Activated CD8-positive, alpha-beta T cell treated with anti-CD3 and anti-CD28 coated beads for 36 hours (primary cell): ENCODE measurements at places on chromosomes 2 and 18.

- H3K4me3 ChIP-seq, result no peak within 1 kb of the TSS
- H3K4me1 ChIP-seq, result peaks cover 5% of the 10 kb centered on the region
- H3K36me3 ChIP-seq, result no peaks in the 10 kb centered on the region
- no peaks in the 10 kb centered on the region for H3K27me3 ChIP-seq
- DNase-seq, result no peak
These were observed at the start of gene MAB21L4 for GRCh38 chr2:240895656-240896388. Gene MAB21L4, minus strand, starts transcription at chr2:240896156. Its CDS starts 159 bp downstream, at chr2:240895997.

- no peaks in the 10 kb centered on the region for H3K4me1 ChIP-seq
- DNase-seq, result no peak
- H3K27ac ChIP-seq, result no peak overlapping the region
- H3K4me3 ChIP-seq, result no peak overlapping the region
These were observed 453.7 kb downstream of the SLC4A3 start for GRCh38 chr2:220081171-220081570.

GRCh38 chr2:33530690-33531548, 54.5 kb downstream of the RASGRP3 start:
- DNase-seq, result no peak
- no peaks in the 10 kb centered on the region for H3K27me3 ChIP-seq
- H3K36me3 ChIP-seq, result no peaks in the 10 kb centered on the region
- H3K27ac ChIP-seq, result no peak overlapping the region
- H3K4me3 ChIP-seq, result no peak overlapping the region
- peaks cover 9% of the 10 kb centered on the region for H3K4me1 ChIP-seq

DNA sequence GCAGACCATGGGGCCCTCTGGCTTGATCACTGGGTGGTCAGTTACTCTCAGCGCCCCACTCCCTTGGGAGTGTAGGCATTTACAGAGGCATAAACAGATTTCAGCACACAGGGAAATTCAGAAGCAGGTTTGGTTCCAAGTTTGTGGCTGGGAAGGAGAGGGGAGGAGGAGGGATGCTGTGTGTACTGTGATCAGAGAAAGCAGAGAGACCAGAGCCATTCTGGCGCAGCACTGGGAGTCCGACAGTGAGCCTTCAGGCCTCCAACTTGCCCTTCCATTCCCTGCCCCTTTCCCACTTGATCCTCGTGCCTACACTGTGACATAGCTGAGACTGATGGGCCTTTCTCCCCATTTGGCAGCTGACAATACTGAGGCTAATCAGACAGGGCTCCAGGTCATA, 47.8 kb upstream of the LOXHD1 start:
- no peak overlapping the region for H3K4me3 ChIP-seq
- H3K4me1 ChIP-seq, result no peaks in the 10 kb centered on the region
- H3K36me3 ChIP-seq, result no peaks in the 10 kb centered on the region
- H3K27ac ChIP-seq, result no peak overlapping the region
- no peak for DNase-seq

GRCh38 chr2:142944721-142945120, 67.3 kb downstream of the KYNU start:
- H3K4me1 ChIP-seq, result no peaks in the 10 kb centered on the region
- no peak overlapping the region for H3K4me3 ChIP-seq
- H3K27me3 ChIP-seq, result peaks cover 4% of the 10 kb centered on the region
- H3K27ac ChIP-seq, result no peak overlapping the region
- H3K36me3 ChIP-seq, result no peaks in the 10 kb centered on the region

DNA sequence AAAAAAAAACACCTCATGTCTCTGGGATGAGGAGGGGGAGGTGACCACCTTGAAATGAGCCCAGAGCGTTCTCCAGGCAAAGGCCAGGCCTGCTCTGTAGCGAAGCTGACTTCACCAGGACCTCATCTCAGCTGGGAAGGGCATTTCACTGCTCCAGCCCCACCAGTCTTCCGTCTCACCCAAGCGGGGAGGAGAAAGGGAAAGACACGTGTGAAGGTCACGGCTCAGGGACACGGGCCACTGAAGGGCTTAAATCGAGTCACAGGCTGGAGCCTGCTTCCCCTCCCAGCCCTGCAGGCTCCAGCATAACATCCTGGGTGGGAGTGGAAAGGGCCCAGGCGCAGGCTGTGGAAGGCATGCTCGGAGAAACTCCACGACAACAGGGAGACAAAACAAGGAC, 18.1 kb downstream of the THAP4 start:
- H3K36me3 ChIP-seq, result peaks cover 40% of the 10 kb centered on the region
- no peaks in the 10 kb centered on the region for H3K27me3 ChIP-seq
- peaks cover 48% of the 10 kb centered on the region for H3K4me1 ChIP-seq
- H3K27ac ChIP-seq, result peak overlapping the region; percentile 93
- no peak overlapping the region for H3K4me3 ChIP-seq
- DNase-seq, result no peak

DNA sequence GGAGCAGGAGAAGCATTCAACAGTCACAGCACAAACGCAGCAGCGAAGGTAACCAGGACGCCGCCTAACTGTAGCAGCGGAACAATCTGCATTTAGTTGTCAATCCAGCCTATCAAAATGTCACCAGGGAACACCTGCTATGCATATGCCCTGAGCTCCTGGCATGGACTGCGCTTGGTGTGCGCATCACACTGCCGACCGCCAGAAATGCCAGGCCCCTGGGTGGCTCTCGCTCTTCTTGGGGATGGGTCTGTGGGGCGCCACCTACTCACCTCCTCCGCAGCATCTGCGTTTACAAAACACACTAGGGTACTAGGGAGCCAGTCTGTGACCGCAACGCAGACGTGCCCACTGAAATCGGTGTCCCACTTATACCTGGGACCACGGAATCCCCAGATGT, 31.7 kb downstream of the ZNF516 start:
- no peak overlapping the region for H3K27ac ChIP-seq
- H3K27me3 ChIP-seq, result no peaks in the 10 kb centered on the region

- DNase-seq, result peak; percentile 68
- peaks cover 41% of the 10 kb centered on the region for H3K36me3 ChIP-seq
- no peak overlapping the region for H3K27ac ChIP-seq
- peaks cover 22% of the 10 kb centered on the region for H3K4me1 ChIP-seq
- H3K4me3 ChIP-seq, result no peak overlapping the region
- no peaks in the 10 kb centered on the region for H3K27me3 ChIP-seq
These were observed 29.7 kb downstream of the NOL10 start for GRCh38 chr2:10659898-10660568.

DNA sequence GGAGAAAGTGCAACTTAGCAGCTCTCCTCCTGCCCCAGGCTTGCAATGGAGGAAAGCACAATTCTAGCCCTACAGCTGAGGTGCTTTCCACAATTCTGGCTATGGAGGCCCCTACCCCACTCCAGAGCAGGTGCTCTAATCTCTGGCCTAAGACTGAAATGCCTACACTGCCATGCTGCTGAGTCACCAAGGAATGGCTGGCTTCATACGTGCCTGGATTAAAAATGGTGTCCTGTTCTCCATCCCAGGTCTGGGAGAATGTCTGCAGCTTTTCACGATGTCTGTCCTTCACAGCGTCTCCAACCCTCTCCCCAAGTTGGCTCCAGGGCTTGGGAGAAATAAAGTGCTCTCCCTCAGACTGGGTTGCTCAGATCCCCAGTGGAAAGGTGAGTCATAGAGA, 48.5 kb downstream of the MBOAT2 start:
- peaks cover 10% of the 10 kb centered on the region for H3K27me3 ChIP-seq
- H3K4me1 ChIP-seq, result no peaks in the 10 kb centered on the region
- no peak overlapping the region for H3K27ac ChIP-seq
- H3K4me3 ChIP-seq, result no peak overlapping the region

GRCh38 chr2:72744049-72744448, 81.8 kb downstream of the EXOC6B start:
- H3K4me1 ChIP-seq, result no peaks in the 10 kb centered on the region
- no peak for DNase-seq
- H3K36me3 ChIP-seq, result no peaks in the 10 kb centered on the region

GRCh38 chr2:209624192-209624938, 147.3 kb upstream of the UNC80 start:
- DNase-seq, result no peak
- H3K36me3 ChIP-seq, result no peaks in the 10 kb centered on the region
- no peak overlapping the region for H3K27ac ChIP-seq

- H3K36me3 ChIP-seq, result peaks cover 2% of the 10 kb centered on the region
- no peak overlapping the region for H3K4me3 ChIP-seq
- peaks cover 8% of the 10 kb centered on the region for H3K4me1 ChIP-seq
These were observed 298.0 kb downstream of the ZNF407 start for GRCh38 chr18:74895686-74896085.

GRCh38 chr2:186605041-186605440, 15.2 kb downstream of the ITGAV start:
- H3K27ac ChIP-seq, result no peak overlapping the region
- no peaks in the 10 kb centered on the region for H3K4me1 ChIP-seq
- no peaks in the 10 kb centered on the region for H3K27me3 ChIP-seq
- no peak overlapping the region for H3K4me3 ChIP-seq

DNA sequence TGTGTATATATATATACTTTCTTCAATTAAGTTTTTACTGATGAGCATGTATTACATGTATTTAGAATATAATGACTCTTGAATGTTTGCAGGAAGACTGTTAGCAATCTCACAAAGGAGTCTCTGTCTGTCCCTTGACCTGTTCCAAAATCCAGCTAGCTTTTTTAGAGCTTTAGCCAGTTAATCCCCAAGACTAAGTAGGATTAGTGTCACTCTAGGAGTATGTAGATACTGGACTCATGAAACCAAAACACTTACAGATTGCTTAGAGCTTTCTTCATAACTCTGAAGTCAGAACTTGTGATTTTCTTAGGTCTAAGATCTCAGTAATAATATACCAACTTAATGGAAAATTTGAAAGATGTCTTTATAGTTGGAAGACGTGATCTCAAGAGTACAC, 2.2 kb downstream of the UBXN4 start:
- H3K27me3 ChIP-seq, result no peaks in the 10 kb centered on the region
- peaks cover 32% of the 10 kb centered on the region for H3K36me3 ChIP-seq
- no peak for DNase-seq

DNA sequence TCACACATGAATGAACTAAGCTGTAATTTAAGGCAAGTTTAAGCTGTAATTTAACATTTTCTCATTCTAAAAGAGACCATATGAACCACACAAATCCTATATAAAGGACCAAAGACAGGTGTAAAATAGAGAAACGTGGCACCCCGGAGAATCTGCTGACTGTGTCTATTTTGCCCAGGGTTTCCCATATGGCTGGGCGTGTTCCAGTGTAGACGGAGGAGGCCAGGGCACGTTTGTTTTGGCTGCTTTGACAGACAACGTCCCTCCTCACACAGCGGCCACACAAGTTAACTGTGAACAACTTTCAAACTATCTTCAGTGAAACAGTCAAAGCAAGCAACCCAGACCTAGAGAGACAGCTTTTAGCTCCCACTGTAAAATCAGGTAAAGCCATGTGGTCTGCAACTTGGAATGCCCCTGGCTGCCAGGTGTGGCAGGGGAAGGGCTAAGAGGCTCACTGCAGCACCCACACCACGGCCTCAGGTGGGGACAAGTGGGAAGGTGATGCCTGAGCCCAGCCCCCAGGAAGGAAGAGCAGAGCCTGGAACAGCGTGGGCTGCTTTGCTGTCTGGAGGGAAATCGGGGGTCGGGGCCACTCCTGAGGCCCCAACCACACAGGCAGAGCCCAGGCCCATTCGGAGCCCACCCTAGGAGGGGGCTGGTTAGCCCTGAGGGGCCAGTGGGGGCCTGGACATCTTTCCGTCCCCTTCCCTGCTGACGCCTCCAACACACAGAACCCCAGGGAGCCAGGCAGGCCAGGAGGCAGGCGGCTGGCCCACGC, 40.7 kb downstream of the SLC66A2 start:
- no peak for DNase-seq
- H3K27me3 ChIP-seq, result no peaks in the 10 kb centered on the region
- peaks cover 38% of the 10 kb centered on the region for H3K36me3 ChIP-seq
- H3K4me1 ChIP-seq, result peaks cover 42% of the 10 kb centered on the region

DNA sequence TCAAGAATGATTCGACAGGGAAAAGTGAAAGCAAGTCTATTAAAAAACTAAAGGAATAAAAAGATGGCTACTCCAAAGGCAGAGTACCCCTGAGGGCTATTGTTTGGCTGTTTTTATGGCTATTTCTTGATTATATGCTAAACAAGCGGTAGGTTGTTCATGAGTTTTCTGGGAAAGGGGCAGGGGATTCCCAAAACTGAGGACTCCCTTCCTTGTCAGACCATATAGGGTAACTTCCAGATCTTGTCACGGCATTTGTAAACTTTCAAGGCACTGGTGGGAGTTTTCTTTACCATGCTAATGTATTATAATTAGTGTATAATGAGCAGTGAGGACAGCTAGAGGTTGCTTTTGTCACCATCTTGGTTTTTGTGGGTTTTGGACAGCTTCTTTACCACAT, 474.9 kb upstream of the MC4R start:
- DNase-seq, result no peak
- H3K36me3 ChIP-seq, result no peaks in the 10 kb centered on the region
- H3K4me3 ChIP-seq, result no peak overlapping the region
- no peaks in the 10 kb centered on the region for H3K4me1 ChIP-seq
- no peaks in the 10 kb centered on the region for H3K27me3 ChIP-seq

DNA sequence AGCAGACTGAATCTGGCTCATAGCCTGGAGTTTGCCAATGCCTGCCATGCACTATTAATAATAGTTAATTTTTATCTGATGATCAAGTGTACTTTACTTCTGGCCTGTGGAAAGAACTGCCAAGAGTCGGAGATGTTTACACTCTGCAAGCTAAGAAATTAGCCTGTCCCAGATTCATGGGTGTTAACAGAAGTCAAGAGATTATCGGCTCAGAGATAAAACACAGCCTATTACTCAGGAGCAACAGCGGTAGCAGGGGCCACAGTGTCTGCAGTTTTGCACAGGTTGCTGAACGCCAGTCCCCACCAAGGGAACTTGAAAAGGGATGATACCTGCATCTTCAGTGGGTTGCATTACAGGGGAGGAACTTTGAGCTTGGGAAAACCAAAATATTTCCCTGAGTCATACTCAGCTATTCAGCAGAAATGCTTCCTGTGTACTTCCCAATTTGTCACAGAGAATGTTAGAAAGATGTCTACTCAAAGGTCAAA, 4.3 kb upstream of the ADI1 start:
- H3K27ac ChIP-seq, result no peak overlapping the region
- peaks cover 7% of the 10 kb centered on the region for H3K36me3 ChIP-seq
- no peaks in the 10 kb centered on the region for H3K27me3 ChIP-seq
- DNase-seq, result no peak
- H3K4me3 ChIP-seq, result no peak overlapping the region

GRCh38 chr2:132583666-132584360, 86.2 kb downstream of the LYPD1 start:
- DNase-seq, result no peak
- H3K4me1 ChIP-seq, result no peaks in the 10 kb centered on the region
- no peaks in the 10 kb centered on the region for H3K36me3 ChIP-seq
- no peak overlapping the region for H3K27ac ChIP-seq

DNA sequence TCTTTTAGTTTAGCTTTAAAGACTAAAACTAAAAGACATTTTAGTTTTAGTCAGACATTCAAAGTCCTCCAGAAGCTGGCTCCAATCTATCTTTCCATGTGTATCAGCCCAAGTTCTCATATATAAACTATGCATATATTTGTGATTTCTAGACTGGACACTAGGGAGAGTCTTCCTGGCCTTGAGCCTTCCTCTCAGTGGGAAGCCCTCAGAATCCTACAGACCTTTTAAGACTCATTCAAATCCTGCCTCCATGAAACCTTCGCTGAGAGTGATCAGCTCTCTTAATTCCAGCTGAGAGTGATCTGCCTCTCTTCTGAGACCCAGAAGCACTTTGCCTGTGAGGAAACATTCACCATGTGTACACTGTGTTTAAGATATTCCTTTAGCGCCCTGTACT, 452.7 kb downstream of the TGIF1 start:
- no peak for DNase-seq
- H3K4me1 ChIP-seq, result no peaks in the 10 kb centered on the region
- no peak overlapping the region for H3K27ac ChIP-seq
